LHCN-M2 (cell line): ENCODE measurements at places on chromosomes 2 and 18. TPM values are rescaled to one million over a fixed set of nuclear protein-coding genes. Genes with fewer than 3 reads are reported as not detected.

DNA sequence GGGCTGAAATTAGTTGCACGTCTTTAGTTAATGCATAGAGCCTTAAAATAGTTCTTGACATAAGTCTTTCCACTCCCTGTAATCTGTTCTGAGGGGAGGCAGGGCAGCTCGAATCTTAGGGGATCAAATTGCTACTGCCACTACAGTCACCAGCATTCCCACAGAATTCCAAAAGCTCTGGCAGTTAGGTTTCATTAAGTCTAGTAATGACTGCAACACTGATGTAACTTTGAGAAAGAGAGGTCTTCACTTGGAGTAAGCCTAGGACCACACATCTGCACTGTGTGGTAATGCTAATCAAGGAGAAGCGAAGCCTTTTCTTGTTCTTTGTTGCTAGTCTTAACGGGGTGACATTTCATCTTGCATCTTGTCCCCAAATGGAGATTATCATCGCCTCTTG, 19.3 kb upstream of the NCK2 start:
- DNase-seq, result no peak

The CRACDL gene
- total RNA-seq, result not detected in 2 replicates

- DNase-seq, result no peak
Measured at GRCh38 chr2:70115646-70116442, 28.6 kb downstream of the PCBP1 start.

GRCh38 chr2:190129421-190130199, 67.1 kb upstream of the MSTN start:
- no peak for DNase-seq

GRCh38 chr2:226791056-226791486, 8.5 kb downstream of the IRS1 start:
- peak; percentile 50 for DNase-seq

GRCh38 chr18:74256190-74256589, 35.6 kb downstream of the CYB5A start:
- no peak for DNase-seq

DNA sequence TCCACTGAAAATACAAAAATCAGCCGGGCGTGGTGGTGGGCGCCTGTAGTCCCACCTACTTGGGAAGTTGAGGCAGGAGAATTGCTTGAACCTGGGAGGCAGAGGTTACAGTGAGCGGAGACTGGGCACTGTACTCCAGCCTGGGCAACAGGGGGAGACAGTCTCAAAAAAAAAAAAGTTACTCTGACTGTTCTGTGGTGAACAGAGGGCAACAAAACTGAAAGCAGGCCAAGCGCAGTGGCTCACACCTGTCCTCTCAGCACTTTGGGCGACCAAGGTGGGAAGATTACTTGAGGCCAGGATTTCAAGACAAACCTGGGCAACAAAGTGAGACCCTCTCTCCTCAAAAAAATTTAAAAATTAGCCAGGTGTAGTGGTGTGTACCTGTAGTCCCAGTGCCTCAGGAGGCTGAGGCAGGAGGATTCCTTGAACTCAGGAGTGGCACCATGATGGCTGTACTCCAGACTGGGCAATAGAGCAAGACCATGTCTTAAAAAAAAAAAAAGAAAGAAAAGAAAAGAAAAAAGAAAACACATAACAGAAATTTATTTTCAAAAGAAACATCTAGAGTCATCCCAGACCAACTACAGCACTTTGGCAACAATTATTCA, 13.6 kb upstream of the RTN4 start:
- DNase-seq, result peak; percentile 11

The PSMA8 gene
- total RNA-seq, result not detected in 2 replicates

The ARPC2 gene
- 499 and 526 TPM in 2 replicates for total RNA-seq

The BARD1 gene
- 23.2 and 23.5 TPM in 2 replicates for total RNA-seq

GRCh38 chr2:169285531-169286235, 76.7 kb downstream of the LRP2 start:
- no peak for DNase-seq

- no peak for DNase-seq
Measured at GRCh38 chr2:30255026-30255425, 23.7 kb downstream of the LBH start.

- no peak for DNase-seq
Measured at GRCh38 chr18:59839246-59839645, 60.5 kb upstream of the PMAIP1 start.

DNA sequence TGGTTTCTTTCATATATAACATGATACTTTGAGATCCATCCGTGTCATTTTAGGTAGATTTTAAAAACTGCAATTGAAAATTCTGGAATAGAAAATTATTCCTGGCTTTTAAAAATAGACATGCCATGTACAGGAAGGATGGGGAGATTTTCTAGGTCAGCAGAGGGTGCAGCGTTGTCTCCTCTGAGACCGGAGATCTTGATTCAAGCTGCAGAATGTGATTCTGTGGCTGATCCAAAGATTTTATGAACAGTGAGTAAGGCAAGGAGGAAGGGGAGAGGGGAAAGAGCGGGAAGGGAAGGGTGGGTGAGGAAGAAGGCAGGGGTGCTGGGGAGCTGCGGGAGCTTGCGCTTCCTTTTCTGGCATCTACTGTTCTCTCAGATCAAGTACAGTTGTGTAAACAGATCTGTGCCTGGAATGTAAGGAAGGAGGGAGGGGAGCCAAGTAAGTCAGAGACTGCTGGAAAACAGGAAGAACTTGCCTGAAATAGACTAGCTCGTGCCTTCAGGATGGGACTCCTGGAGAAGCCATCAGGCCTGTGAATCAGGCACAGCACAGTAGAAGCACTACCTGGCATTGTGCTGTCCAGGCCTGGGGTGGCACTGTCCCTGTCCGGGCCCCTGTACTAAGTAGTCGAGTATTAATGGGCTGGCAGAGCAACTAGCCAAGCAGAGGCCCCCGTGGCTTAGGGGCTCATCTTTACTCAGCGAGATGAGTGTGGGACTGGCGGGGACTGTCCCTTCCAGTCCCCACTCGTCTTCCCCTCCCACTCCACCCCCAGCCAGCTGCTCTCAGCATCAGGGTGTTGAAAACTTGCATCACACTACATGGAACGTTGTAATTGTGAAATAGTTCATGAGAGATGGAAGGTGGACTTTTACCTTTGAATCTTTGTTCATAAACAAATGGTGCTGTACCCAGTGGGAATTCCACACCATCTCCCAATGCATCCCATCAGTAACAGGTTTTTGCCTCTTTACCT, 163.5 kb downstream of the UXS1 start:
- peak; percentile 54 for DNase-seq

GRCh38 chr18:56869189-56869777, 218.1 kb downstream of the WDR7 start:
- peak; percentile 59 for DNase-seq

DNA sequence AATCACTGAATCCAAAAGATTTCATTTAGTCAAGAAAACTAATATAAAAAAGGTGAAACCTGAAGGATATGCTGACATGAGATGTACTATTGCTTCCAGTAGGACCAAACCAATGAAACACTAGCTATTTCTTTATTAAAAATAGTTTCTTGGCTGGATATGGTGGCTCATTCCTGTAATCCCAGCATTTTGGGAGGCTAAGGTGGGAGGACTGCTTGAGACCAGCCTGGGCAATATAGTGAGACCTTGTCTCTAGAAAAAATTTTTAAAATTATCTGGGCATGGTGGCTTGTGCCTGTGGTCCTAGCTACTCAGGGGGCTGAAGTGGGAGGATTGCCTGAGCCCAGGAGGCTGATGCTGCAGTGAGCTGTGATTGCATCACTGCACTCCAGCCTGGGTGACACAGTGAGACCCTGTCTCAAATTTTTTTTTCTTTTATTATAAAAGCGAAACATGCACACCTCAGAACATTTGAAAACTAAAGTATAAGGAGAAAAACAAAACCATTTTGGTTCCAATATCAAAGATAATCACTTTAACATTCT, 266.2 kb downstream of the TGIF1 start:
- DNase-seq, result no peak

The PLGLB1 gene
- total RNA-seq, result 0.34 and 0.96 TPM in 2 replicates

DNA sequence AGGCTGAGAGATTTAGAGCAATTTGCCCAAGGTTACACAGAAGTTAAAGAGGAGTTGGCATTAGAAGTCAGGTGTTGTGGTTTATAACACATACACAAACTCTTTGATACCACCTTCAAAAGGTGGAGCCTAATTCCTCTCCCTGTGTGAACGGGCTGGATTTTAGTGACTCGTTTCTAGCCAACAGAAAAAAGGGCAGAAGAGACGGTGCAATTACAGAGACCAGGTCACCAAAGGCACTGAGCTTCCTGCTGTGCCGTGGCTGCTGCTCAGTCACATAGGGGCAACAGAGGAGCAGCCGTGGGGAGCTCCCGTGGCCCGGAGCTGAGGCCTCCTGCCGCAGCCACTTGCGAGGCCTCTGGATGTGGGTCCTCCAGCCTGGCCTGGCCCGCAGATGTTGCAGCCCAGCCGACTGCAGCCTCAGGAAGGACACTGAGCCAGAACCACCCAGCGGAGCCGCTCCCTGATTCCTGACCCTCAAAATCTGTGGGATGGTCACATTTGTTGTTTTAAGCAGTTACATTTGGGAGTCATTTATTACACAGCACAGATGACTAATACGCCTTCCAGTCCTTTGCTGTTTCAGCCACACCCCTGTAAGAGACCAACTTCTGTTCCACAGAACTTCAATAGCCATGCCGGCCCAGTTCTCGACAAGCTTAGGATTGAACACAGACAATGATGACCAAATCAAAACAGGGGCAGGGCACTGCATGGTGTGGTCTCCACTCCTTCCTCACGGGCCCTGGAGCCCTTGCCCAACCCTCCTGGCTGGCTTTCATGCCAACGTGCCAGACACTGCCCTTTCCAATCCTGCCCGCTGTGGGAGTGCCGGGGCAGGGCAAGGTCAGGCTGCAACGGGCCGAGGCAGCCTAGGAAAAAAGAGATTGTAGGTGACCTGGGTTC, 17.1 kb downstream of the EDAR start:
- peak; percentile 5 for DNase-seq

The STON1 gene
- 3.4 and 5.0 TPM in 2 replicates for total RNA-seq

The CLEC4F gene
- not detected in 2 replicates for total RNA-seq

The CDH7 gene
- not detected in 2 replicates for total RNA-seq

The ARHGAP15 gene
- total RNA-seq, result 0.11 TPM in 1 of 2 replicates, not detected in the other

DNA sequence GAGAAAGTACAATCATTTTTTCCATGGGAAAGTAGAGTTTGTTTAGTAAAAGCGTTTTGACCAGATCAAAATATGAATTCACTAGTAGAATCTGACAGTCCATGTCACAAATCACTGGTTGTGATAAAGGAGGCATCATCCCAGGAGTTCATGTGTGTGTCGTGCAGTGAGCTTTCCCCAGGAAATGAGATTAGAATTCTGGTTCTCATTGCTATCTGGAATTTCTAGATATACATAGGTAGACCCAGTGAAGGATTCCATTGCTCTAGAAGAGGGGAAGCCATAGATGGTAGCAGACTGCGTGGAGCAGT, 206.6 kb downstream of the NCK2 start:
- DNase-seq, result no peak

GRCh38 chr18:59279722-59280121, 6.5 kb upstream of the RAX start:
- no peak for DNase-seq

GRCh38 chr2:101200676-101201075, 49.5 kb upstream of the TBC1D8 start:
- no peak for DNase-seq

- no peak for DNase-seq
Measured at GRCh38 chr2:209911486-209911885, 91.0 kb upstream of the RPE start.

GRCh38 chr2:42030200-42030759, 17.5 kb upstream of the PKDCC start:
- no peak for DNase-seq

- peak; percentile 98 for DNase-seq
Measured at GRCh38 chr2:218607436-218608115, at the start of gene PLCD4. TSS of gene PLCD4 (plus strand) at chr2:218607899. CDS start at chr2:218615740, 7,841 bp downstream.

The NEUROD1 gene
- not detected in 2 replicates for total RNA-seq

DNA sequence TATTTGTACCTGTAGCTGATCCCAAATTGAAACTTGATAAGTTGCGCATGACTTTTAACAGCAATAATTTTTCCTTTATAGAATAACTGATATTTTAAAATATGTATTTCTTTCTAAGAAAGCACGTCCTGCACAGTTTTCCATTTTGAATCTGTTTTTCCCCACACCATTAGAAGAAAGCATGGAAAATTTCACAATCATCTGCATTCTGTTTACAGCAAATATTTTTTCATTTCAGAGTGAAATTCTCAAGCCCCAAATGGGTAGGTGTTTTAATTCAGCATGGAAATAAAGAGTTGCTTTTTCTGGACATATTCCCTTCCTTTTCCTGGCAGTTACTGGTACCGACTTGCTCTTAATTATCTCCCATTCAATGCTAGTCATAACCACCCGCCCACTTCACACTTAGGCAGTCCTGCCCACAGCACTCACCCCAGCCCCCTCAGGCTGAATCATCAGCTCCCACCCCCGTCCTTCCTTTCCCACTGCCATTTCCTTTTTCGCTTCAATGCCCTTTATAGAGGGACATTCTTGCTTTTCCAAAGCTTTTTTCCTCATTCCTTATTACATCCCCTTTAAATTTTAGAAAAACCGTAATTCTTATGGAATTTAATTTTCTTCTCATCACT, 89.2 kb upstream of the GLS start:
- DNase-seq, result peak; percentile 41

- DNase-seq, result no peak
Measured at GRCh38 chr18:48669991-48670750, 131.3 kb downstream of the CTIF start.

The KLHL41 gene
- 32.3 and 91.1 TPM in 2 replicates for total RNA-seq

GRCh38 chr2:151027151-151027550, 234.5 kb downstream of the RBM43 start:
- DNase-seq, result no peak

DNA sequence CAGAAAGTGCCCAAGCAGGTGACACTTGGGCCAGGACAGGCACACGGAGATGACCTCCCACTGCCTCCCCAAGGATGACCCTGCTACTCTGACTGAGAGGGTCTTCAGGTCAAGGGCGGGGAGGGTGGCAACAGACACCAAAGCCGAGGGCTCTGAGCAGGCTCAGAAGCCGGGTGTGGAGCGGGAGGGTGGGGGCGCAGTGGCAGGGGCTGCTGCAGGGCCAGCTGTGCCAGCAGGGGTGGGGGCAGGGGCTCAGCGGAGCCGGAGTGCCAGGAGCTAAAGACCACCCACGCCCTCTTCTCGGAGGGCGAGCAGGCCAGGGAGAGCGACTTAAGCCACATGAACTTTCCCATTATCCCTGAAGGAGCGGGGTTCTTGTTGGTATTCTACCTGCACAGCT, 93.3 kb upstream of the MBOAT2 start:
- DNase-seq, result no peak

The MC5R gene
- total RNA-seq, result not detected in 2 replicates

GRCh38 chr2:158034198-158034866, 67.3 kb upstream of the UPP2 start:
- DNase-seq, result peak; percentile 61

GRCh38 chr2:64212346-64212745, 68.1 kb upstream of the PELI1 start:
- peak; percentile 91 for DNase-seq

DNA sequence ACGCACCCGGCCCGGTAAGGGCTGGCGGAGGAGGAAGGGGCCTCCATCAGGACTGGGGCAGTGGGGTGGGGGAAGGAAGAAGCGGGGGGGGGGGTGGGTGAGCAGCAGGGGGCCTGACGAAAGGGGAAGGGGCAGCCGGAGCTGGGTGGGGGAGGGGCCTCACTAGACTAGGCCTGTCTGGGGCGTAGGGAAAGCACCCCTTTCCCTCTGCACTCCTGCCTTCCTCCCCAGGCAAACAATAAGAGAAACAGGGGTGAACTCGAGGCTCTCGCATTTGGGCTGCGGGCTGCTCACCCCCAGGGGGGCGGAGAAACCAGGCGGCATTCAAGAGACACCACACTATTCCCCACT, 82.7 kb upstream of the POMC start:
- DNase-seq, result no peak

- no peak for DNase-seq
Measured at GRCh38 chr2:103667335-103667884, 905.6 kb downstream of the TMEM182 start.

The HOXD9 gene
- 0.06 TPM in 1 of 2 replicates, not detected in the other for total RNA-seq

GRCh38 chr2:73297151-73297559, 3.8 kb upstream of the EGR4 start:
- peak; percentile 77 for DNase-seq

The C2orf80 gene
- total RNA-seq, result not detected in 2 replicates

The VPS54 gene
- total RNA-seq, result 19.0 and 19.2 TPM in 2 replicates
